ENCODE measurements at places on chromosomes 11 and 22.

DNA sequence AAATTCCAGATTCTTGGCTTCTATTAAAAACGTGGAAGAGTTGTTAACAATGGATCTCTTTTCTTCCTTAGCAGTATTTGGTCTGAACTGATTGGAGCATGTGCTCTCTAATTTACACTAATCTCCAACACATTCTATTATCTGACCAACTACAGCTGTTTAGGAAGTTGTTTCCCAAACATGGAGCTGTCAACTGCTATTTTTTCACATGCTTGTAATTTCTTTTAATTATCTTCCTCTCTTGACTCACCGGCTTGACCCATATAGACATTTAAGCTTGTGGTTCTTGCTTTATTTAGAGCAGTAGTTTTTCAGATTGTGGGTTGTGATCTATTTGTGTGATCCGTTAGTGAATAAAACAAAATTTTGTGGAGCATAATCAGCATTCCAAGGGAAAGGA lies 40.8 kb downstream of the CTNND1 start:
- no peak for DNase-seq

GRCh38 chr11:1298695-1299492 lies 10.5 kb downstream of the TOLLIP start:
- DNase-seq: no peak

DNA sequence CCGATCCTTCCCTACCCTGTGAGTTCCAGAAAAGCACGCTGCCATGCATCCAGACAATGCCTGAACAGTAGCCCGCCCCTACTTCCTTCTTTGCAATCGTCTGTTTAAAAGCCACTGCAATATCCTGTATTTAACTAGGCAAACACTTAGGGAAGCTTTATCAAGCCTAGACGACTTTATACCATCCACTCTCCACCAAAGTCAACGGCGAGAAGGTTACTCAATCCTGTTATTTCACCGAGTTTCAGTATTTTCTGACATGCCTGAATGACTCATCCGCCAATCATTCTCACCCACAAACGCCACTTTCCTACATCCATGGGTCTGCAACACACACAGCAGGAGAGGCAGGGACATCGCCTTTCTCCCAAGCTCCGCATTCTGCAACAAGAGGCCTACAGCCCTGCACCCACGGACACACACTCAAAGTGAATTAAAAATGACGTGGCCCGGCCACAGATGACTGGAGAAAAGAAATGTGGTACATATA lies 9.3 kb downstream of the CELSR1 start:
- no peak for DNase-seq

- no peak for DNase-seq
These were observed 88.4 kb upstream of the RTL6 start for GRCh38 chr22:44586351-44586990.

- no peak for DNase-seq
These were observed 3.8 kb downstream of the MPEG1 start for GRCh38 chr11:59208956-59209355.

DNA sequence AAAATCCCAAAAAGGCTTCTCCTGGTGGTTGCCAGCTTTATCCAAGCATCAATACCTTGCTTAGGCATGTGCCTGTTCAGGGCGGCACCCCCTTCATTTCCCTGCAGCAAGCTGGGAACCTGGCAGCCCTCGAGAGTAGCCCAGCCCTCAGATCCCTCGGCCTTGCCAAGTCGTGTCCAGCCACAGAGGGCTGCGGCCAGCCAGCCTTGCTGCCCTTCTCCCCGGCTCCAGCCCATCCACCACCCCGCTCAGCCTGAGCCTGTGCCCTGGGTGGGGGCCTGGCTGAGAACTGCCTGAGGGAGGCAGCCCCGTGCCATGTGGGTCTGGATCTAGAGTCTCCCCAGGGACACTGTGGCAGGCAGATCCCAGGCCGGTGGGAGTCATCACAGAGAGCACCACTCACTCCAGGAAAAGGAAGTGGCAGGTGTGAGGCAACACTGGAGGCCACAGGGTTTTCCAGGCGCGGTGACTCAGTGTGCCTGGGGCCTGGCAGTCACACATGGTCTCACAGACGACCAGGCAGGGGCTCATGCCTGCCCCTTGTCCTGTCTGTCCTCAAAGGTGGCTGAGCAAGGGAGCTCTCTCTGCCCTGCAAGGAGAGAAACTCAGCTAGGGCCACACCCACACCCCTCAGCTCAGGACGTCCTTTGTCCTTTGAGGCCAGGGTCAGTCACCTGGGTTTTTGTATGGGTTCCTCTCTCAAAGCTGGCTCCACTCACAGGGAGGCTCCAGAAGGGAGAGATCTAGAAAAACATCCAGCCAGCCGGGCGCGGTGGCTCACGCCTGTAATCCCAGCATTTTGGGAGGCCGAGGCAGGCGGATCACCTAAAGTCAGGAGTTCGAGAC lies 12.2 kb upstream of the CDC42BPG start:
- DNase-seq: no peak

DNA sequence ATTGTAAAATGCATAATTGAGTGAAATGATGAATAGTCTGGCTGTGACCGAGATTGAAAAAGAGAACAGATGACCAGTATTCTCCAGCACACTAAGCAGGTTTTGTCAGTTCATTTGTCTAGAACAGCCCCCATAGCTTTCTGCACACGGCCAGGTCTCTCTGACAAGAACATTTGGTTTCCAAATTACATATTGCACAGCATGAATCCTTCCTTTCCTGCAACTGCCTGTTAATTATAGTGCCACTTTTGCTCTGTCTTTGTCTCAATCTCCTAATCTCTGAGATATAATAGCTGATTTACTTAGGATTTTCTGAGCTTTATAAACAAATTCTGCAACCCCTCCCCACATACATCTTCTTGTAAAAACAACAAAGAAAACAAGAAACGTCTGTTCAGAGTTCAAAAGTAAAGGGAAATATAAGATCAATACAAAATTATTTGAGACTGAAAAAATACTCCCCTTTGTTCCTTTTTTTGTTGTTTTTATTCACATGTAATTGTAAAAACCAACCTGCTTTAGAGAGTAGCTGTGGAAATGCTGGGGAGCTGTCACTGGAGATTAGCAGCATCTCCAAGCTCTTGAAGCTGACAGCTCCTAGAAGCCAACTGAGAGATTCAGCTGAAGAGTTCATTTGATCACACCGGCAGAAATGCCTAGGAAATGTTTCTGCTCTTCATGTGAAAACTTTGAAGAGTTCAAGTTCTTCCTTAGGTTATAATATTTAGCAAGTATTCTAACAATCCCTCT lies 998.1 kb downstream of the DLG2 start:
- DNase-seq: no peak

DNA sequence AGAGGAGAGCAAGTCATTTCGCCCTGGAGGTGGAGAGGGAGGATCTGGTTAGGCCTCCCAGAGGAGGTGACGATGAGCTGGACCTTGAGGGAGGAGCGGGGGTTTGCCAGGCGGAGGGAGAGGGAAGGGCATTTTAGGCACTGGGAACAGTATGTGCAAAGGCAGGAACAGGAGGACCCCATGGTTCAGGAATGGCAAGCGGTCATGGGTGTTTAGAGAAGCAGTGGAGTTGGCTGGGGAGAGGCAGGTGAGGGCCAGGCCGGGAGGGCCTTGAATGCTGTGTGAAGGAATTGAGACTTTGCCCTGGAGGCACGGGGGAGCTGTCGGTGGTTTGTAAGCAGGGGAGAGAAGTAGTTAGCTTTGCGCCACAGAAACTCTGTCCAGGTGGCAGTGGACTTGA lies 10.3 kb downstream of the PRDM11 start:
- no peak for DNase-seq

DNA sequence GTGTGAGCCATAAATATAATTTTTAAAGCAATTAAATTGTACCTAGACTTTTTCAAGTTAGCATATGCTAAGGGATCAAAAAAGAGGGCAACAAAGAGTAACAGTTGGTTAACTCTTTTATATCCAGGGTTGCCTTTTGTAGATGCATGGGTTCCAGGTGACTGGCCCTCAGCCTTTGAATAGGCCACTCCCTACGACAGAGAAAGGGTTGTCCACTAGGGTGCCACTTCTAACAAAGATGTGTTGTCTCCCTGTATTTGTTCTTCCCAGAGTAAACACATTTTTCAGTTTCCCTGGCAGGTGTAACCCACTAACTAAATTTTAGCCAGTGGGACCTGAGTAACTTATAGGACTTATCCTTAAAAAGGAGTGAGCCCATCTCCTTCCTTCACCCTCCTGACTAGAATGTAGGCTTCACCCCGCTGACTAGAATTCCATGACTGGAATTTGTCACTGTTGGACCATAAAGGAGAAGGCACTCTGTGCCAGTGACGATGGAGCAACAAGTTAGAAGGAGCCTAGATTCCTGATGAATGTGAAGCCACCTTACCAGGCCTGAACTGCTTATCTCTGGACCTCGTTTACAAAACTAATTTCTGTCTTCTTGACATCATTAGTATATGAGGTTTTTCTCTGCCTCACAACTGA lies 16.6 kb downstream of the TUG1 start:
- DNase-seq: no peak
